ENCODE measurements at places on chromosomes 7 and 10.
A peak's percentile ranks its signal among the peaks of the same experiment; 100 is the strongest.

GRCh38 chr7:93043385-93043985, 74.3 kb downstream of the SAMD9 start:
- DNase-seq = no peak

DNA sequence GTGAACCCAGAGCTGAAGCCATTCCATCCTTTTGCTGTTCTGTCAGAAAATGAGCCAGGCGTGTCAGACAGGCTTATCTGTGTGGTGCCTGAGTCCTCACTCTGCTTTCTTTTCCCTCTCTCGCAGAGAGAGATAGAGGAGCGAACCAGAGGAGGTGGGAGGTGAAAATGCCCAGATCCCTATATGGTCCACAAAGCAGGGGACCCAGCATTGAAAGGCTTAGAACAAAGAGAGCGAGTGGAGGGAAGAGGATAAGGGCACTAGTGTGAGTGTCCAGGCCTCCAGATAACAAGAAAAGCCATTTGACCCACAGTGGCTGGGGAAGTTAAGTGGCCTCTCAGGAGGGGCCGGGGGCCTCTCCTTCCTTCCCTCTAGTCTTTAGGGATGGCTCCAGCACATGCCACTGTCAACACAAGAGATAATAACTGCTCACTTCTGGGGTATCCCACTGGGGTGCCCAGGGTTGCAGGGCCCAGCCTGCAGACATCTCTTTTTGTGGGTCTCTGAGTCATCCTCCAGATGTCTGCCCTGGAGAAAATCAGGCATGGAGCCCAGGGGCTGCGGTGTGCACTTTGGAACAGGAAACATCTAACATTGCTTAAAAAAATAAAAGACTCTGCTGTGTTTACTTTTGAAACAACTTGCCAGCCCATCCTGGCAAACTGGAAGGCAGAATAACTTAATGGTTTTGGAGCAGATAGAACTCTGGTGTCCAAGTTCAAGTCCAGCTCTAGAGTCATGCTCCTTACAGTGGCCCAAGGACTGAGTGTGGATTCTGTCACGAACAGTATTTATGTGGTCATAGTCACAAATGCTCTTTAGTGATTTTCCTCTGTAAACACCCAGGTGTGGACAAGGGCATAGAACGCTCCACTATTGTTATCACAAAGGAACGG, 189.5 kb downstream of the CXCL12 start:
- DNase-seq = no peak

DNA sequence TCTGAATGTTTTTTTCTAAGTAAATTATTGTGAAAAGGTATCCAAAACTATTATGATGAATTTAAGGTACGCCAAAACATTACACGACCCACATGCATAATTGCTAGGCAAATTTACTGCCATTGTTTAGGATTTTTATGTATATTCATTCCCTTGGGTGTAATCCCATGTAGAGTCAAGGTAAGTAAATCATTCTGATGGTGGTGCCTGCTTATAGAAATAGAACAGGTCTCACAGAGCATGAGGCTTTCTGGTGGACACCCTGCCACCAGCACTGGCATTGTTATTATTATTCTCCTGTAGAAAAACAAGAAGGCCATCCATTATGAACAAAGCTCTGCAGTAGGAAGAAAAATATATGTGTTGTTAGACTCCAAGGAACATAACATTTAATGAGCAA, 111.7 kb upstream of the ZNF804B start:
- no peak for DNase-seq

DNA sequence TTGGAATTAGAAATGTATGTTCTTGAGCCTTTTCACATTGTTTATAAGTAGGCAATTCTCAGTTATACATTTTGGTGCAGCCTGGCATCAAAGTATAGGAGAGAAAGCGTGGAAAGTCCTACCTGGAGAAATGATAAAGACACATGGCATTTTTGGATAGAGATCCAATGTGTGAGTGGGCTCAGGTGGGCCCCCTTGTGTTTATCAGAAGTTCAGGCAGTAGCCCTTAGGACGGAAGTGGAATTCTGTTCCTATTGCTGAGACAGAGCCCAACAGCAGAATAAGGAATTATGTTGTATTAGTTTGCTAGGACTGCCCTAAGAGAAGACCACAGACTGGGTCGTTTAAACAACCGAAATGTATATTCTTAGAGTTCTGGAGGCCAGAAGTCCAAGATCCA, 85.2 kb upstream of the AMPH start:
- DNase-seq = no peak

DNA sequence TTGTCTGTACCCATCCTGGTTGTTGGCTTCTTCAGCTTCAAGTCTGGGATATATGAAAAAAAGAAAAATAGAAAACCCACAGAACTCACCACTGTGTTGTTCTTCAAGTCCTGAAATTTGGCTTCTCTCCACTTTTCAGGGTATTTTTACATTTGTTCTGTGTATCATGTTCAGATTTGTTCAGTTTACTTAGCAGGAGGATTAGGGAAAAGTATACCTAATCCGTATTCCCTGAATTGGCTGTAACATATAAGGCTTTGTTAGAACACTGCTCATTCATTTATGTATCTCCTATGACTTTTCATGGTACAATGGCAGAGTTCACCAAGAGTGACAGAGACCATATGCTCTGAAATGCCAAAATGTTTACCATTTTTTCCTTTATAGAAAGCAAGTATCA, 146.9 kb downstream of the PTN start:
- DNase-seq = no peak

DNA sequence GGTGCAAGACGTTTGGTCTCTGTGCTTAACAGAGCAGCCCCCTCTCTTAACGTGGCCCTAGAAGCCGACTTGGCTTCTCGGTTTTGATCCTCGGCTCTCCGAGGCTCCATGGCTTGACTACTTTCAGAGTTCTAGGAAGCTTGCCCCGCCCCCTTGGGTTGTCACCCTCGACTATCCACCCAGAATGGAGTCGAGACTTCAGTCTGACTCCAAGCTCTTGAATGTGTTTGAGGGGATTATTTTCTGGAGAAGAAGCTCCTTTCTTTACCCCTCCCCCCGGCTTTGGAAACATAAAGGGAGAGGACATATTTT, 448 bp downstream of the SEC24C start:
- peak; percentile 19 for DNase-seq

DNA sequence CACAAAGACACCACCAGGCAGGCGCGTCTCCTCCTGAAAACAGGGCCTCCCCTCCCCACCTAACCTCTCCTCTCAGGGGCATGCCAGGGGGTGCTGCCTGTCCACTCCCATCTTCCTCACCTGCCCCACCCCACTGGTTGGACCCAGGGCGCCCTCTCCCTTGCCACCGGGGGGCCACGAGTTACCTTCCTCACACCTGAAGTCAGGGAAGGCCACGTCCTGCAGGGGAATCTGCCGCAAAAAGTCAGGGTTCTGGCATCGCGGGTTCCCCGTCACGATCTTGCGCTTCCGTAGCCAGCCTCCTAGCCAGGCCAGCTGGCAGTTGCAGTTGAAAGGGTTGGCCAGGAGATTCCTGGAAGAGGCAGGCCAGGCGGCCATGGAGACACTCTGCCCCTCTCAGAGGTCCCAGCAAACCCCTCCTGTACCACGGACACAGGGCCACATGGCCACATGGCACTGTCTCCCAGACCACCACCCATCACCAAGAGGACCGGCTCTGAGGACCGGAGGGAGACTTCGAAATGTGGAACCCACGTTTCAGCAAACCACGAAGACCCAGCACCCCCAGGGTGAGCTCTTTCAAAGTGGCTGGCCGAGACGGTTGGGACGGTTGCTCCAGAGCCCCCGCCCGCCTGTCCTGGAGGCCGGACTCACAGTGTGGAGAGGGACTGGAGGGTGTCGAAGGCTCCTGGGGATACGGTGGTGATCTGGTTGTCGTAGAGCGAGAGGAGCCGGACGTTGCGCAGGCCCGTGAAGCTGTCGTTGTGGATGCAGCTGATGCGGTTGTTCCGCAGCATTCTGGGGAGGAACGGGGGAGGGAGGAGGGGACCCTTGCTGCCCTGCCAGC, 142.8 kb downstream of the SLIT1 start:
- DNase-seq = no peak

DNA sequence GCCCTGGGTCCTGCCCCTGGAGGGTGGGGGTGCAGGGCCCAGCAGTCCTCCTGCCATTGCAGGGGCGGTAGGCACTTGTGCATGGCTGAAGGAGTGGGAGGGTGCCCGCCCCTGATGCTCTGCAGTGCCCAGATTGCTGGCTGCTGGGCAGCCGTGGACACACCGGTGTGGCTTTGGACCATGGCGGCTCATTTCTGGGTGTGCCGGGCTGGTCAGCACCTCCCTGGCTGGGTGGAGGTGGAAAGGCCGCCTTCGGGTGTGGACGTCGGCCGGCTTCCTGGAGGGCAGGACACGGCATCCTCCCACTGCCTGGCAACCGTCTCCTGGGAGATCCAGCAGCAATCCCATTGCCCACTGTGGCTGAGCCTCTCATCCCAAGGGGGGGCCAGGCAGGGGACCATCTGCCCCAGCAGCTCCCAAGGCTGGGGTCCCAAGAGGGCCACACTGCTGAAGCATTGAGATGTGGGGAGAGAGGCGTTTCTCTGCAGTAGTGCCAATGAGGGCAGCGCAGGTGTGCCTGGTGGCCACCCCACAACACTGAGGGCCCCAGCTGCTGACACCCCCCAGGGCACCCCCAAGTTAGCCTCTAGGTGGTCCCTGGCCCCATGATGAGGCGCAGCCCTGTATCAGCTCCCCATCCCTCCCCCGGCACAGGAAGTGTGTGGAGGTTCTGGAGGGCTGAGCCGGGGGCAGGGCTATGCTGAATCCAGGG, 12.9 kb downstream of the TTYH3 start:
- DNase-seq = no peak

DNA sequence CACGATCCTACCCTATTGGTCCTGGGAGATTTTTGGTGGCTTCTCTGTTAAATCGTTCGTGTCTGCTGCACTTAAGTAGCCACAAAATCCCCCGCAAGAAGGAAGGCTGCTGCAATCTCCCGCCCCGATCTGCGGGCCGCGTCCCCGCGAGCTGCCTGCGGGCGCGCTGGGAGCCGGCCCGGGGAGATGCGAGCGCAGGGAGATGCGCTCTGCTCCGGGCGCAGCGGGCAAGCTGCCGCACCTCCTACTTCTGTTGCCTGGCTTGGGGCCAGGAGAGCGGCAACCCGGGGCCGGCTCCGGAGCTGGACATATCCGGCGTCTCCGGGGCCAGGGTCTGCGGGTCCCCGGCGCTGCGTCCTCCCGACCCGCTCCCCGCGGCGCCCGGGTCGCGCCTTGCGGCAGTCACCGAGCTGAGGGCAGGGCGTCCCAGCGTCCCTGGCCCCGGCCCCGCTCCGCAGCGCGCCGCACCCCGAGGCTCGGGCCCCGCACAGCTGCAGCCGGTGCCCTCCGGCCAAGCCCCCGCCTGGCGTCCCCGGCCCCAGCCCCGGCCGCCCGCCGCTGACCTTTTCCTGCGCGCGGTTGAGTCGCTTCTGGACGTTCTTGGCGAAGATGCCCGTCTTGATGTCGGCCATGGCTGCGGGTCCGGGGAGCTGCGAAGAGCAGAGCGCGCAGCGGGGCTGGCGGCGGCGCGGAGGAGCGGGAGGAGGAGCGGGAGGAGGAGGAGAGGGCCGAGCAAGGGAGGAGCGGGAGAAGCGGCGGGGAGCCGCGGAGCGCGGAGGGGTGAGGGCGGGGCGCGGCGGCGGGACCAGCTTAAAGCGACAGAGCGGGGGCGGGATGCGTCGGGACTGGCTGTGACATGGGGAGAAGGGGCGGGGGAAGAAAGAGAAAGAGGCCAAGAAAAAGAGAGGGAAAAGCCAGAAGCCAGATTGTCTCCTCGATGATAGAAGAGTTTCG, at the start of gene AMPH:
AMPH (minus strand) TSS at position 654 of the 954 bp plus-strand sequence; CDS start at position 632, 22 bp downstream.
- DNase-seq = no peak

DNA sequence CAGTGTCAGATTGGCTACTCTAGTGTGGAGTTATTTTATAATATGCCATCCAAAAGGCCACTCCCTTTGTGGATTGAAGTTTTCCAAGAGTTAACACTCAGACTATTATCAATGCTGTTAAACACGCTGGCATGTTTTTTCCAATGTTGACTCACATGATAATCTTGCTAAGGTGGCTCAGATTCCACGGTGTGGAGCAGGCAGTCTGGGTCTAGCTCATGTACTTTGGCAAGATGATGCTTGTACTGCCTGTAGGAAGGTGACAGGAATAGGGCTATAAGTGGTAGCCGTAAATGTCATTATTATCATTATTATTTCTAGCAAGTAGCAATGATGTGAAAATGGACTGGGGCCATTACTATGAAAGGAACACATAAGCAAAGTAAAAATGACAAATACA, 79.4 kb upstream of the TBX20 start:
- DNase-seq = no peak

DNA sequence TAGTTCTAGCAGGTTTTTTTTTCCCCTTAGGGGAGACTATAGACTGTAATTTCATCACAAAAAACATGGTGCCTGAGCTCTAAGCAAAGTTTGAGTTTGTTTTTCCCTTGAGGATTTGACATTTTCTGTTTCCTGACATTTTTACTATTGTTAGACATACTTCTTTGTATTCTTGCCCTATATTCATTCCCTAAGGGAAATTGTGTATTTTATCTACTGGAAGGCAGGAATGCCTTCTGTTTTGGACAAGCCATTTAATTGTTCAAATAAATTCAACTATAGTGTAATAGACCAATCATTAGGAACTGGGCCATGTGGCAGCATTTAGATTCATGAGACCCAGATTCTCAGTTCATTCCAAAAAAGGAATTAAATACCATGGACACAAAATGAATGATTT, 335.0 kb downstream of the EXOC4 start:
- DNase-seq = no peak

DNA sequence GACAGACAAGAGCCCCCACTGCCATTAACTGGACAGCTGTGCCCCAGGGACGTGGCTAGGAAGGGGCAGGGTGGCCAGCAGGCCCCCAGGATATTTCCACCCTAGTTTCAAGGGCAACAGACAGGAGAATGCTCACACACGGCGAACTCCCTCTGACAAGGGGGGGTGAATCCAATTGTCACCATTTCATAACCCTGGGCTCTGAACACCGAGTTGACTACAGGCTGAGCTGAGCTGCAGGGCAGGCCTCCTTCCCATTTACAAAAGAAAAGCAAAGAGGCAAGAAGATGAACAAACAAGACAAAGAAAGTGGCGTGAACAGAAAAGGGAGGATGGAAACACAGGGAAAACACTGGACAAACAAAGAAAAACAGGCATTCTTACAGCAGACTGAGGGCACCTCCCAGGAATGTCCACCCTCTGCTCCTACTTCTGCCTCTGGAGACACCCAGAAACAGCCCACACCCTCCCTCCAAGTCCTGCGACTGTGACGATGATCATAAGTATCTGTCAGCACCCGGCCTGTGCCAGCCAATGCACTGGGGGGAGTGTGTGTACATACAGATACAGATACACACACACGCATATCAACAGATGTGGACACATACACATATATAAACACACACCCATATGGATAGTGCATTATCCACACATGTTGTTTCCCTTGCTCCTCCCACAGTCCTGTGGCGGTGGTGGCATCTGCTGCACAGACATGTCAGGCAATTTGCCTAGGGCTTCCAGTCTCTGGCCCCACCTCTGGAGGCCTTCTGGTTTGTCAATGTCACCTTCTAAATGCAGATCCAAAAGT, 66.2 kb downstream of the FAM53B start:
- no peak for DNase-seq

GRCh38 chr10:110355141-110355831, 50.6 kb upstream of the SMNDC1 start:
- no peak for DNase-seq

GRCh38 chr7:13152755-13153154, 465.3 kb downstream of the ARL4A start:
- no peak for DNase-seq

- DNase-seq = no peak
Measured at GRCh38 chr10:108410236-108410635, 1245.7 kb upstream of the SORCS1 start.

Measured in stimulated activated CD8-positive, alpha-beta memory T cell treated with anti-CD3 and anti-CD28 coated beads, Interleukin-4, amount 100 ng/mL, for 1 hour (primary cell).